ENCODE measurements at places on chromosomes 11 and 22. TPM values are rescaled to one million over a fixed set of nuclear protein-coding genes. Genes with fewer than 3 reads are reported as not detected.

WDR74 gene
- total RNA-seq = 41.0 TPM

HIPK3 gene
- 252 TPM for total RNA-seq

UQCC3 gene
- total RNA-seq = 8.3 TPM

GAB4 gene
- not detected for total RNA-seq

DNA sequence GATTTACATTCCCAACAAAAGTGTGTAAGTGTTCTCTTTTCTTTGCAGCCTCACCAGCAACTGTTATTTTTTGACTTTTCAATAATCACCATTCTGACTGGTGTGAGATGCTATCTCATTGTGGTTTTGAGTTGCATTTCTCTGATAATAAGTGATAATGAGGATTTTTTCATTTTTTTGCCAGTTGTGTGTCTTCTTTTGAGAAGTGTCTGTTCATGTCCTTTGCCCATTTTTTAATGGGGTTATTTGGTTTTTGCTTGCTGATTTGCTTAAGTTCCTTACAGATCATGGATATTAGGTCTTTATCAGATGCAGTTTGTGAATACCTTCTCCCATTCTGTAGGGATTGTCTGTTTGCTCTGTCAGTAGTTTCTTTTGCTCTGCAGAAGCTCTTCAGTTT, 107.7 kb downstream of the EHF start:
- no peak for DNase-seq
- no peaks in the 10 kb centered on the region for H3K36me3 ChIP-seq
- no peaks in the 10 kb centered on the region for H3K27me3 ChIP-seq
- H3K4me1 ChIP-seq = no peaks in the 10 kb centered on the region
- H3K4me3 ChIP-seq = no peak overlapping the region

DNA sequence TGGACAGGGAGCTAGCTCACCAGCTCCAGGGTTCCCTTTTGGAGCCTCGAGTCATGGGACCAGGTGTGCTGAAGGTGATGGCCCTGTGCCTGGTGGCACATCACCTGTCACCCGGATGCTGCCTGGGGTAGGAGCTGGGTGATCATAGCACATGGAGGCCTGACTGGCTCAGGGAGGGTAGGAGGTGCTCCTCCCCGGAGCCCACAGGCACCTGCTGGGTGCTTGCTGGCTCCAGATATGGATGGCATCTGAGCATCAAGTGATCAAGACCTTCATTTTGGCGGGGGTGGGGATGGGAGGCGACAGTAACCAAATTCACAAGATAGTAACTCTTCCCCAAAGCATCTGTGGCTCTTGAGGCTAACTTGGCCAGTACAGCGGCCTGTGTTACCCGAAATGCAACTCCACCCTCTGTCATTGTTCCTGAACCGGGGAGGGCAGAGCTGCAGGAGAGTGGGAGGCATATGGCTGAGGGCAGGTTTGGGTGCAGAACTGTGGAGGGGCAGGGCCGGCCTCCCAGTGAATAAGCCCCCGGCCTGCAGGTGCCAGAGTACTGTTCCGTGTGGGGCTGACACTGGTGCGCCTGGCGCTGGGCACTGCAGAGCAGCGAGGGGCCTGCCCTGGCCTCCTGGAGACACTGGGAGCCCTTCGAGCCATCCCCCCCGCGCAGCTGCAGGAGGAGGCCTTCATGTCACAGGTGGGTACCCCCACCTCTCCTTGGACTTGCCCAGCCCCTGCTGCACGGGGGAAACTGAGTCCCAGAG, 4.7 kb downstream of the TBC1D10C start:
- H3K36me3 ChIP-seq = no peaks in the 10 kb centered on the region
- no peak for DNase-seq
- no peak overlapping the region for H3K27ac ChIP-seq
- no peak overlapping the region for H3K4me3 ChIP-seq
- no peaks in the 10 kb centered on the region for H3K4me1 ChIP-seq
- H3K27me3 ChIP-seq = peaks cover 2% of the 10 kb centered on the region

DNA sequence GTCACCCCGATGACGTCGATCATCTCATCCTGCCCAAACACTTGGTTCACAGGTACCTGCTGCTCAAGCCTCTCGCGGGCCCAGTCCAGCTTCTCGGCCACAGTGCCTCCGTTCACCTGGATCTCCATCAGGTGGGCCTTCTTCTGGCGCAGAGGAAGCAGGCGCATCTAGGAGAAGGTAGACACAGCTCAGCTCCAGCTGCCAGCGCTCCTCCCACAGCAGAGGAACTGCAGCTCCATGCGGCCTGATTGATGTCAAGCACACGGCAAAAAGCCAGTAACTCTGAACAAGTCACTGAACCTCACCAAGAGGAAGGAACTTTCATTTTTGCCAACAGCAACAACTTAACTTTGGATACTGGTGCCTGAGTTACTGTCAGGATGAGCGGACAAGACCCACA, 4.0 kb downstream of the RPL3 start:
- H3K27ac ChIP-seq = no peak overlapping the region
- H3K4me1 ChIP-seq = peaks cover 11% of the 10 kb centered on the region
- no peak for DNase-seq
- H3K36me3 ChIP-seq = no peaks in the 10 kb centered on the region
- H3K4me3 ChIP-seq = no peak overlapping the region

PDGFB gene
- 7.7 TPM for total RNA-seq

- no peak for DNase-seq
- H3K27me3 ChIP-seq = no peaks in the 10 kb centered on the region
- H3K4me1 ChIP-seq = no peaks in the 10 kb centered on the region
- no peak overlapping the region for H3K4me3 ChIP-seq
- no peaks in the 10 kb centered on the region for H3K36me3 ChIP-seq
Observed at GRCh38 chr11:27514558-27514957, 8.0 kb upstream of the LIN7C start.

PKDREJ gene
- 0.08 TPM for total RNA-seq

NAT10 gene
- 60.9 TPM for total RNA-seq

GRCh38 chr11:68043349-68044144, 4.7 kb downstream of the TCIRG1 start:
- H3K36me3 ChIP-seq = no peaks in the 10 kb centered on the region
- no peak overlapping the region for H3K27ac ChIP-seq
- H3K27me3 ChIP-seq = no peaks in the 10 kb centered on the region
- no peak overlapping the region for H3K4me3 ChIP-seq
- peak; percentile 22 for DNase-seq
- H3K4me1 ChIP-seq = peaks cover 4% of the 10 kb centered on the region

TRPM5 gene
- total RNA-seq = not detected

HTR3A gene
- total RNA-seq = not detected

SLC17A6 gene
- not detected for total RNA-seq

MMP7 gene
- 4.5 TPM for total RNA-seq

GRCh38 chr22:27709919-27710675, 91.5 kb downstream of the MN1 start:
- no peak overlapping the region for H3K4me3 ChIP-seq
- DNase-seq = no peak
- no peaks in the 10 kb centered on the region for H3K36me3 ChIP-seq

BTBD18 gene
- not detected for total RNA-seq

OOSP3 gene
- total RNA-seq = not detected

GRCh38 chr22:49957826-49958365, 2.7 kb upstream of the PIM3 start:
- H3K4me3 ChIP-seq = no peak overlapping the region
- no peaks in the 10 kb centered on the region for H3K36me3 ChIP-seq
- H3K27me3 ChIP-seq = no peaks in the 10 kb centered on the region
- no peak overlapping the region for H3K27ac ChIP-seq
- peaks cover 5% of the 10 kb centered on the region for H3K4me1 ChIP-seq

GRCh38 chr22:19884954-19885751, 30.5 kb upstream of the GNB1L start:
- H3K4me3 ChIP-seq = no peak overlapping the region
- no peaks in the 10 kb centered on the region for H3K27me3 ChIP-seq
- H3K36me3 ChIP-seq = no peaks in the 10 kb centered on the region
- H3K4me1 ChIP-seq = peaks cover 2% of the 10 kb centered on the region
- no peak for DNase-seq

EMID1 gene
- 9.8 TPM for total RNA-seq

DNA sequence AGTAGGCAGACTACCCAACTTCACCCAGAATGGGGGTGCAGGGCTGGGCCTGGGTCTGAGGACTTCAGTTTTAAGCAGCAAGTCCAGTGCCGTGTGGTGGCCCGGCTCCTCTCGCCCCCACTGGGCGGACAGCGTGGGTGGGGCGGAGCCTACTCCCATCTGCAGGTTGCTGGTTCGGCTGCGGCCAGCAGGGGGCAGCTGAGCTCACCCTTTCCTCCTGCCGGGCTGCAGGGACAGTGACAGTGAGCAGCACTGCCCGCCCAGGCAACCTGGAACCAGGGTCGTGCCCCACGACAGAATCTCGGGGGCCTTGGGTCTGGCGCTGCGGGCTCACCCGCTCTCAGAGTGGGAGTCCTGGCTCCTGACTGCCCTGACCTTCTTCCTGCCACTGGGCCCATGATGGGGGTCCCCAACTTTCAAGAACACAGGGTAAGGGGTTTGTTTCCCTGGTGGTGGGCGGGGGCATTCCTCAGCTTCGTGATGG, 6.2 kb upstream of the NEAT1 start:
- peak; percentile 93 for DNase-seq
- peak overlapping the region; percentile 86 for H3K4me3 ChIP-seq
- H3K27ac ChIP-seq = peak overlapping the region; percentile 97
- H3K36me3 ChIP-seq = no peaks in the 10 kb centered on the region
- peaks cover 23% of the 10 kb centered on the region for H3K4me1 ChIP-seq
- no peaks in the 10 kb centered on the region for H3K27me3 ChIP-seq

HMOX1 gene
- total RNA-seq = 101 TPM

- H3K4me1 ChIP-seq = peaks cover 25% of the 10 kb centered on the region
- H3K27ac ChIP-seq = no peak overlapping the region
- no peaks in the 10 kb centered on the region for H3K36me3 ChIP-seq
- DNase-seq = peak; percentile 60
Observed at GRCh38 chr22:30206944-30207343, 39.6 kb downstream of the LIF start.

DNA sequence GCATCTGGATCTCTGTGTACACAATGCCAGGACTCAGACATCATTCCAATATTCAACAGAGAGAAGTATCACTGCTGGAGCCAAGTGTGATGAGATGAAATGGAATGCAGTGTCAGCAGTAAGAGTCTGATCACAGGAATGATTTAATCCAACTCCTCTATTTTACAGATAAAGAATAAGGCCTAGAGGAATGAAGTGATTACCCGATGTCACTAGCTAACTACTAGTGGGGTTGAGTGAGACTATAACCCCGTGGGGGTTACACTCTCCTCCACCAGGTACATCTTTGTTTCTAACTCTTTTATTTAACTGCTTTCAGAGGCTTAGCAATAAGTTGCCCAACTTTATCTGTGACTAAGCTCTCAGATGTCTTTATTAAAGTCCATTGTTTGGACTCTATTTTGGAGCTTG, 94.2 kb upstream of the FAT3 start:
- no peak overlapping the region for H3K4me3 ChIP-seq
- no peaks in the 10 kb centered on the region for H3K27me3 ChIP-seq
- H3K36me3 ChIP-seq = no peaks in the 10 kb centered on the region
- H3K4me1 ChIP-seq = no peaks in the 10 kb centered on the region
- no peak for DNase-seq

DNA sequence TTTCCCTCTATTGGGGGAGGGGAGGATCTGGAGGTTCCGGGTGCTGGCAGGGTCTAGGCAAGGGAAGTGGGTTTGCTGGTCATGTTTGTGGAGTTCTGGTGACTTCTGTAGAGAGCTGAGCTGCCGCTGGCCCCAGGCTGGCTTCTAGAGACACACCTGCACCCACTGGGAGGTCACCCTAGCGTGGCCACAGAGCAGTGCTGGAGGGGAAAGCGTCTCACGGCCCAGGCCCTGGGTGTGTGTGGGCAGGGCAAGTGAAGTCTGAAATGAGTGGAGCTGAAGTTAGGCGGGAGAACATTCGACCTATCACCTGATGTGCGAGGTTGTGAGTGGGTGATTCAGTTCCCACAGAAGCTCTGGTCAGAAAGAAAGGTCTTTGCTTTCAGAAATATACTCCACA, 27.9 kb downstream of the SMIM38 start:
- DNase-seq = no peak
- no peaks in the 10 kb centered on the region for H3K36me3 ChIP-seq
- H3K4me1 ChIP-seq = no peaks in the 10 kb centered on the region
- H3K27me3 ChIP-seq = no peaks in the 10 kb centered on the region
- no peak overlapping the region for H3K4me3 ChIP-seq
- no peak overlapping the region for H3K27ac ChIP-seq

GRCh38 chr22:30941363-30941740, 27.2 kb downstream of the MORC2 start:
- H3K36me3 ChIP-seq = no peaks in the 10 kb centered on the region
- no peaks in the 10 kb centered on the region for H3K4me1 ChIP-seq
- DNase-seq = no peak
- H3K27ac ChIP-seq = no peak overlapping the region
- no peak overlapping the region for H3K4me3 ChIP-seq
- no peaks in the 10 kb centered on the region for H3K27me3 ChIP-seq

SAA2 gene
- total RNA-seq = 14.7 TPM

MS4A8 gene
- not detected for total RNA-seq

- no peak overlapping the region for H3K27ac ChIP-seq
- peaks cover 2% of the 10 kb centered on the region for H3K4me1 ChIP-seq
Observed at GRCh38 chr11:77144857-77145428, 16.9 kb downstream of the MYO7A start.

OR52L1 gene
- total RNA-seq = not detected

DNA sequence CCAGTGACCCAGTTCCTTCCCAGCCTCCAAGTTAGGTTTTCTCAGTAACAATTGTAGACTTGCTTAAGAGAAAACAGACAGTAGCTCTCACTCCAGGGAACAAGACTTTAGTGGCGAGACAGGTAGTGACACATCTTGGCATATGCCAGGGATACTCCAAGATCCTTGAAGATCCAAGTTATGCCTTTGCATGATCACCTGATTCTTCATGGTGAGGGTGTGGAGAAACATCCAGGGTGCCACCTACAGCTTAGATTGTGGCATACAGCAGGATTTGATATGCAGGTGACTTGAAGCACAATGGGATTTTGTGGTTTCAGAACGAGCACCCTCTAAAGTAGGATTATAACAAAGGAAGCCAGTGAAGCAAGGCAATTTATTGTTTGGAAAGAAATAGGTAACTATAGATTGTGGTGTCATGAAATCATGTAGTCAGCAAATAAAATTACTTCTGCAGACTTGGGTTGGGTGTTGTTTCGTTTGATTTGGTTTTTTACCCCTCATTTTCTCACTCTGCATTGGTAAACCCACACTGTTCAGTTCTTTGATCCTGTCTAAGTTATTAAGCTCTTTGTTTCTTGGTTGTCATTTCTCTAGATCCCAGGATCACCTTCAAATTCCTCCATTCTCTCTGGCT, 9.2 kb downstream of the POU2AF3 start:
- no peaks in the 10 kb centered on the region for H3K27me3 ChIP-seq
- no peak overlapping the region for H3K4me3 ChIP-seq
- H3K4me1 ChIP-seq = peaks cover 3% of the 10 kb centered on the region
- no peak overlapping the region for H3K27ac ChIP-seq
- H3K36me3 ChIP-seq = no peaks in the 10 kb centered on the region

DNA sequence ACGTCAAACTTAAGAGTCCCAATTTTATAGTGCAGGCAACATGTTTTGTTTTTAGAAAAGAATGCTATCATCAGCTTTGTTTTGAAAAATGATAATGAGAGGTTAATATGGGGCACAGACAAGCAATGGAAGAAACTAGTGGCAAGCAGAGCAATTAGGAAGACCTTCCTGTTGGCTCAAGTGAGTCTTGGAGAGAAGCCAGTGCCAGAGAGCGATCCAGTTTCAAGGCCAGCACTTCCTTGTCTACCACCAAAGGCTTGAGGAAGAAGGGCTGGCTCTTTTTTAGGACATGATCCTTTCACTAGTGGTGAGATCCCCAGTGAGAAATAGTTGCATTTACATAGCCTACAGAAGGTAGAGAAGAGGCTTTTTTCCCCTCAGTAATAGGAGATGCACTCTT, 1340.7 kb downstream of the LRRC4C start:
- no peaks in the 10 kb centered on the region for H3K36me3 ChIP-seq
- DNase-seq = no peak
- H3K27ac ChIP-seq = no peak overlapping the region
- no peaks in the 10 kb centered on the region for H3K4me1 ChIP-seq
- no peak overlapping the region for H3K4me3 ChIP-seq
- H3K27me3 ChIP-seq = no peaks in the 10 kb centered on the region

- no peaks in the 10 kb centered on the region for H3K36me3 ChIP-seq
- no peak for DNase-seq
Observed at GRCh38 chr11:126660761-126661425, 305.4 kb downstream of the ST3GAL4 start.
